ENCODE measurements at places on chromosomes 16 and 17.
A peak's percentile ranks its signal among the peaks of the same experiment; 100 is the strongest.

DNA sequence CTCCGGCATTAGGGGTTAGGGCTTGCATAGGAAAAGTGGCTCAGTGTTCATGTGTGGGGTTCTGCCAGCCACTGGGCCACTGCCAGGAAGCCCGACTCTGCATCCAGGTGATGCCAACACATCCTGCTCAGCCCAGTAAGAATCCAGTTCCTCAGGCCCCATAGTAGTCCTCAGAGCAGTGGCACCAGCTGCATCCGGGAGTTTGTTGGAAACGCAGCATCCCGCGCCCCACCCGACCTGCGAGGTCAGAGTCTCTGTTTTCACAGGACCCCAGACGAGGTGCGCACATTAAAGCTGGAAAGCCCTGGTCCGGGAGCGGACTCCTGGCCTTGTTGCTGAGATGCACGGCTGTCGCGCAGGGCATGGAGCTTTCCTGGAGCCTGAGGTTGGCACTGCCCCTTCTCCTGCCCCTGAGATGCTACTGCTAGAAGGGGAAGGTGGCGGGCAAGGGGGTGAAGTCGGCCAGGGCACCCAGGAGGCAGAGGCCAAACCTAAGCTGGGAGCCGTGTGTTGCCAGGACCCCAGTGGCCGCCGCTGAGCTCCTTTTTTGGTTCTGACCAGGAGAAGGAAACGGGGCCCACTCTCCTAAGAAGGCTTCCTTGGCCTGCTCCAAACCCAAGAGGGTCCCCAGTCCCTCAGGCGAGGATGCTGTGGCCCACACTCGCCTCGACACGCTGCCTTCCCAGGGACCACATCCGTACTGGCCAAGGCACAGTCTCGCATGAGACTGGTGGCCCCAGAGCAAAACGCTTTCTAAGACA, 44.4 kb downstream of the NOS2 start:
- no peaks in the 10 kb centered on the region for H3K4me1 ChIP-seq
- no peaks in the 10 kb centered on the region for H3K27me3 ChIP-seq
- DNase-seq, result no peak
- H3K36me3 ChIP-seq, result no peaks in the 10 kb centered on the region

GRCh38 chr17:27530764-27531391, 74.6 kb downstream of the KSR1 start:
- H3K27ac ChIP-seq, result peak overlapping the region; percentile 24
- peaks cover 51% of the 10 kb centered on the region for H3K4me1 ChIP-seq
- no peak overlapping the region for H3K4me3 ChIP-seq
- no peaks in the 10 kb centered on the region for H3K27me3 ChIP-seq
- no peaks in the 10 kb centered on the region for H3K36me3 ChIP-seq

DNA sequence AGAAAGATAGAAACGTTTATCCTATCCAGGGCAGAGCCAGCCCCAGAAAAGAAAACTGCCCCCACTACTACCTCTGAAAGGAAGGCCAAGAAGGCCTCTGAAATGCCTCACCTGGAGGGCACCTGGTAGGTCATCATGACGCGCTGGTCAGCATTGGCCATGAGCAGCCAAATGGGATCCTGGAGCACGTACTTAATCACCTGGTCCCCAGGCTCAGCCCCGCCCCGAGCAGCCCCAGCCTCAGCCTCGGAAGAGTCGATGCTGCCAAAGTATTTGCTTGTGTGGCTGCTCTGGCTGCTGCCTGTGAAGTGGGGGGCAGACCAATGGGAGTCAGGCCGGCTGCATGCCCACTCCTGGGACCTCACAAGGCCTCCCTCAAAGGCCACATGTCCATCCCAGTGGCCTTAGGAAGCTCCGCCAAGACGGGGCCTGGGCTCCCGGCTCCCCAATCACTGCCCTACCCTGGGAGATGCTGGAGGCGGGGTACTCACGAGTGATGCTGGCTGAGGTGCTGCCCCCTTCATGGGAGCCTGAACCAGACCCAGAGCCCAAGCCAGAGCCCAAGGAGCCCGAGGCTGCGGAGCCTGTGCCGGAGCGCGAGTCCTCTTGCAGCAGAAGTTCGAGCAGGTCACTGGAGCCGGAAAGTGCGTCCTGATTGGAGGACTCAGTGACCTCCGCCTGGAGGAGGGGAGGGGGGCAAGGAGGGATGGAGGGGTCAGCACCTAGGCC, 9.9 kb downstream of the PER1 start:
- no peak overlapping the region for H3K27ac ChIP-seq
- no peak overlapping the region for H3K4me3 ChIP-seq
- peaks cover 5% of the 10 kb centered on the region for H3K4me1 ChIP-seq
- H3K36me3 ChIP-seq, result peaks cover 52% of the 10 kb centered on the region

- no peaks in the 10 kb centered on the region for H3K4me1 ChIP-seq
- H3K27me3 ChIP-seq, result no peaks in the 10 kb centered on the region
- DNase-seq, result no peak
- no peak overlapping the region for H3K27ac ChIP-seq
- H3K36me3 ChIP-seq, result no peaks in the 10 kb centered on the region
Measured at GRCh38 chr16:84348386-84348888, 19.9 kb upstream of the ATP2C2 start.

GRCh38 chr16:47949714-47950113, 206.1 kb downstream of the ABCC12 start:
- H3K4me1 ChIP-seq, result no peaks in the 10 kb centered on the region
- DNase-seq, result no peak
- H3K36me3 ChIP-seq, result no peaks in the 10 kb centered on the region
- H3K27me3 ChIP-seq, result no peaks in the 10 kb centered on the region
- H3K4me3 ChIP-seq, result no peak overlapping the region
- H3K27ac ChIP-seq, result no peak overlapping the region

DNA sequence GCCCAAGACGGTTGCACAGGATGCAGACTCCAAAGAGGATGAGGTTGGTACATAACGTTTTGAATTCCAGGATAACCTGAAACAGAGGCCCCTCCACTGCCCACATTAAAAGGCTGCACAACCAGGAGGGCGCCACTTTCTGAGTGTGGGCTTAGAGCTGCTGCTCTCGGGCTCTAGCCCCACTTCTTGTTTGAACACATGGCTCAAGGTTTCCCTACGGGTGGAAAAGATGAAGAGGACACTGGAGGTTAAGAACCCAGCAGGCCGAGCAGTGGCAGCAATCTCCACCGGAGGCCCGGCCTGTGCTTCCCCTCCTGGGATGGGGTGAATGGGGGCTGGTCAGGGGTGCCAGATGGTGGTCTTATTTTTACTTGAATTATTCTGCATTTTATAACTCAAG, 8.0 kb upstream of the TRAP1 start:
- no peak for DNase-seq
- no peak overlapping the region for H3K4me3 ChIP-seq
- peaks cover 35% of the 10 kb centered on the region for H3K36me3 ChIP-seq
- H3K4me1 ChIP-seq, result no peaks in the 10 kb centered on the region
- no peaks in the 10 kb centered on the region for H3K27me3 ChIP-seq
- no peak overlapping the region for H3K27ac ChIP-seq

DNA sequence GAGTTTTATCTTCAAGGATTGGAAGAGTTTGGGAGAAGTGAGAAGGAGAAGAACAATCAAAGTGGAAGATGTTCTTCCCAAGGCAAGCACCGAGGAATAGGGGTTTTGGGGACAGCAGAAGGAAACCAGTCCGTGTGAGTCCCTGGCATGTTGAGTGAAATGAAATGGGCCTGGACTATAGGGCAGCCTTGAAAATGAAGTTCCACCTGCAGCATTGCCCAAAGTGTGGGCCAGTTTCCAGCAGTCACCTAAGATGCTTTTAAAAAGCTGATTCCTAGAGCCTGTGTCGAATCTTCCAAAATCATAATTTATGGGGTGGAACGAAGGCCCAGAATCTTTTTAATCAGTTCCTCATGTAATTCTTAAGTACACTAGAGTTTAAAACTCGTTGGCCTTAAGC, 59.9 kb upstream of the DNAH9 start:
- H3K4me3 ChIP-seq, result no peak overlapping the region
- H3K27me3 ChIP-seq, result no peaks in the 10 kb centered on the region
- no peaks in the 10 kb centered on the region for H3K4me1 ChIP-seq
- H3K36me3 ChIP-seq, result no peaks in the 10 kb centered on the region
- no peak overlapping the region for H3K27ac ChIP-seq

- H3K27me3 ChIP-seq, result no peaks in the 10 kb centered on the region
- H3K4me3 ChIP-seq, result no peak overlapping the region
- no peak for DNase-seq
- H3K4me1 ChIP-seq, result no peaks in the 10 kb centered on the region
- H3K27ac ChIP-seq, result no peak overlapping the region
Measured at GRCh38 chr17:40777459-40777858, 4.9 kb downstream of the KRT27 start.
